ENCODE measurements at places on chromosomes 4 and X.

GRCh38 chr4:9735515-9735914, 45.9 kb upstream of the DRD5 start:
- no peak for DNase-seq

- no peak for DNase-seq
These were observed 8.2 kb upstream of the TEX11 start for GRCh38 chrX:70916754-70917153.

DNA sequence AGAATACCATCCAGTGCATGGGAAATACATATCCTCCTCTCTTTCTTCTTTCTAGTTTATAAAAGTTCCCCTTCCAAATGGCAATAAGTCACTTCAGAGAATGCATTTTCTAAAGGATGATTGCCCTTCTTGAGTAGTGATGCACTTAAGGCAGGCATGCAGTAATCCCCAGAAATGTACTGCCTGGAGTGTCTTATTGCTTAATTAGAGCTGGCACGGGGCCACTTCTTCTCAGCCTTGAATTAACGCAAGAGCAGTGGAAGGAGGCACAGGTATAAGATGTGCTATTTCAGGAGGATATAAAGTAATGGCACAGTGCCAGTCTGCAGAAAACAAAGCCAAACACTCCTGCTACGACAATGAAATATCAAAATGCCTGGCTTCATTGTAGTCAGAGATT, 371.4 kb upstream of the FAM241A start:
- no peak for DNase-seq

DNA sequence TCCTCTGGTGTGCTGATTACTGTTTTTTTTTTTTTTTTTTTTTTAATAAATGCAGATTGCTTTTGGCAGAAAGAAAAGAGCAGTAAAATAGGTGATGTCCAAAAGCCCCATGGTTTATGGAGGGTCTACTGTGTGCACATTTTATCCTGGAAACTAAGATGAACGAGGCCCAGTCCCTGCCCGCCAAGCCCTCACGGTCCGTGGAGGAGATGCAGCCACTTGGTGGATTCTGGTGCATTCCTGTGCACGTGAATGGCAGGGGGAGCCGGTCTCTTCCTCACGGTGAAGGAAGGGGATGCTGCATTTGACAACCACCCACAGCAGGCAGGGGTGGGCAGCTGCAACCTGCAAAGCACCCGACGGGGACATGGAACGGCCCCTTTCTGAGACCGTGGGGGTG, 100.2 kb upstream of the AFAP1 start:
- no peak for DNase-seq

DNA sequence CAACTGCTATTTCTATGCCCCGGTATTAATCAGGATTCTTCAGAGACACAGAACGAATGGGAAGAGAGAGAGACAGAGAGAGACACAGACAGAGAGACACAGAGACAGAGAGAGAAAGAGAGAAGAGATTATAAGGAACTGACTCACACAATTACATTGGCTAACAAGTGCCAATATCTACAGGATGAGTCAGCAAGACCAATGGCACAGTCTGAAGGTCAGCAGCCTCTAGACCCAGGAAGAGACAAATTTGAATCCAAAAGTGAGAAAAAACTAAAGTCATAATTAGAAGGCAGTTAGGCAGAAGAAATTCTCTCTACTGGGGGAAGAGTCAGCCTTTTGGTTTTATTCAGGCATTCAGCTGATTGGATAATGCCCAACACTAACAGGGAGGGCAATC, 187.3 kb downstream of the MAB21L2 start:
- DNase-seq: no peak

GRCh38 chrX:7389576-7389975, 241.6 kb upstream of the PUDP start:
- no peak for DNase-seq

- no peak for DNase-seq
These were observed 82.8 kb downstream of the USP46 start for GRCh38 chr4:52576326-52576725.

DNA sequence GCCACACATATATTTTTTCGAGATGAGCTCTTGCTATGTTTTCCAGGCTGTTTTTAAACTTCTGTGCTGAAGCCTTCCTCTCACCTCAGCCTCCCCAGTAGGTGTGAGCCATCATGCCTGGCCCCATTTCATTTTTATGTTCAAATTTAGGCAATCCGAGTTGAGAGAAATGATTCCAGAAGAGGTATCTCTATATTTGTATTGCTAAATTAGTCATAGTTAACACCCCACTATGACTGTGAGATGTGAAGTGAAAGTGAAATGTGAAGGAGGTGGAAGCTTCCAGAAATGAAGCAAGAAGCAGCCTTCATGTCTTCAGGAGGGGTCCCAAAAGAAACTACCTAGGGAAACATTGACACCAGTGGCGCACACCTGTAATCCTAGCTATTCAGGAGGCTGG, 17.7 kb downstream of the APELA start:
- no peak for DNase-seq

DNA sequence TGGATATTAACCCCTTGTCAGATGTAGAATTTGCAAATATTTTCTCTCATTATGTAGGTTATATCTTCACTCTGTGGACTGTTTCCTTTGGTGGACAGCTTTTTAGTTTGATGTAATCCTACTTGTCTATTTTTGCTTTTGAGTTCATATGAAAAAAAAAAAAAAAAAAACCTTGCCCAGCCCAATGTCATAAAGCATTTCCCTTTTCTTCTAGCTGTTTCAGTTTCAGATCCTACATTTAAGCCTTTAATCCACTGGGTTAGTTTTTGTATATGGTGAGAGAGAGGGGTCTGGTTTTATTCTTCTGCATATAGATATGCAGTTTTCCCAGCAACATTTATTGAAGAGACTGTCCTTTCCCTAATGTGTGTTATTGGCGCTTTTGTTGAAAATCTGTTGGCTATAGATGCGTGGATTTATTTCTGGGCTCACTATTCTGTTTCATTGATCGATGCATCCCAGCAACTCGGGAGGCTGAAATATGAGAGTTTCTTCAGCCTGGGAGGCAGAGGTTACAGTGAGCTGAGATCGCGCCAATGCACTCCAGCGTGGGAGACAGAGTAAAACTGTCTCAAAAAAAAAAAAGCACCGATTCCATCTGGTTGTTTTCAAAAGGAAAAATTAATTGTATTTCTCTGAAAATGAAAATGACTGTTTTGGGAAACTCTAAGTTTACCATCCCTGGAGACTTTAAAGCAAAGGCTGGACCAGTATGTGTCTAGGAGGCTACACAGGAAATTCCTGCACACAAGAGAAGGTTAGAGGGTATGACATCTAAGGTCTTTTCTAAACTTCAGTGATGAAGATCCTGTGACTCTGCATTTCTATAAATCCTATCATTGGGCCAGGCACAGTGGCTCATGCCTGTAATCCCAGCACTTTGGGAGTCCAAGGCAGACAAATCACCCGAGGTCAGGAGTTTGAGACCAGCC, 35.6 kb downstream of the STEEP1 start:
- no peak for DNase-seq

GRCh38 chrX:10239611-10240064, 82.9 kb downstream of the CLCN4 start:
- DNase-seq: no peak

- DNase-seq: no peak
These were observed 50.4 kb downstream of the SHROOM3 start for GRCh38 chr4:76485450-76485849.

DNA sequence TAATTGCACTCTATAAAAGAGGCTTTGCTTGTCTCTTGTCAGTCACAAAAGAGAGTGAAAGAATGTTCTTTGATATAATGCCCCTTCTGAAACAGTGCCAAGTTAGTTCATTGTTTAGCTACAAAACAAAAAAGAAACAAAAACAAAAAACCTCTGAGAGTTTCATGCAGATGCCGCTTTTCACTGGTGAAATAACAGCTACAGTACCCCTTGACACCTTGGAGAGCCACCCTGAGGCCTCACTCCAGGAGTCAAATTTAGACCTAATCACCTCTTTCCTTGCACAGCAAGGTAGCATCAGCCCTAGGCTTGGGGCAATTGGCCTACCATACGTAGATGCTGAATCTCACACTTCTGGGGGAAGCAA, 185.2 kb downstream of the UNC5C start:
- no peak for DNase-seq
